ENCODE measurements at places on chromosomes 4 and X.

DNA sequence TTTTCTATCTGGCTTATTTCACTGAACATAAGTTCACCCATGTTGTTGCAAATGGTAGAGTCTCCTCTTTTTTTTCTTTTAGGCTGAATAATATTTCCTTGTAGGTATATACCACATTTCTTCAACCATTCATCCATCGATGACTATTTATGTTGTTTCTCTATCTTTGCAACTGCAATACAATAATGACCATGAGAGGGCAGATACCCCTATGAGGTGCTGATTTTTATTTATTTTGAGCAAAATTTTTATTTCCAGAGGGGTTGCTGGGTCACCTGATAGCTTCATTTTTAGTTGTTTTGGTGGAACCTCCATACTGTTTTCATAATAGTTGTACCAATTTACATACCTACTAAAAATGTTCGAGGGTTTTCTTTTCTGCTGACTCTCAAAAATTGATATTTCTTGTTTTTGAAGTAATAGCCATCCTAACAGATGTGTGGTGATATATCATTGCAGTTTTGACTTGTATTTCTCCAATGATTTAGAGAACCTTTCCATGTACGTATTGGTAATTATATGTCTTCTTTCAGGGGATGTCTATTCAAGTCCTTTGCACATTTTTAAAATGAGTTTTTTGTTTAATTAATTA, 1697.0 kb downstream of the PCDH7 start:
- DNase-seq = no peak

DNA sequence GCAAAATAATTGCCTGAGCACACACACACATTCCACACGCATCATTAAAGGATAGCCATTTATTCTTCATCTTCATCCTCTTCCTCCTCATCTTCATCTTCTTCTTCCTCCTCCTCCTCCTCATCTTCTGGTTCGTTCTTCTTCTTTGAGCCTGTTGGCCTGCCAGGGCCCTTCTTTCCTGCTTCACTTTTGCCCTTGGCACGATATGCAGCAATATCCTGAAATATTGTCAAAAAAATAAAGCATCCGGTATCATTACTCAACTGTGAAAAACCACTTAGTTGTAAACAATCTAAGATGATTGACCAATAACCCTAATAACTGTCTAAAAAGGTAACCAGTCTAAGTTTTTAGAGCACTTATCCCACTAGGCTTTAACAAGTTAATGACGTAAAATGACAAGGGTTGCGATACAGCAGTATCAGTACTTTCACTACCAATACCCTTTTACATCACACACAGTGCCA, 2.1 kb downstream of the HMGB2 start:
- DNase-seq = no peak

- DNase-seq = no peak
These were observed 48.8 kb upstream of the PGRMC1 start for GRCh38 chrX:119187298-119187697.

DNA sequence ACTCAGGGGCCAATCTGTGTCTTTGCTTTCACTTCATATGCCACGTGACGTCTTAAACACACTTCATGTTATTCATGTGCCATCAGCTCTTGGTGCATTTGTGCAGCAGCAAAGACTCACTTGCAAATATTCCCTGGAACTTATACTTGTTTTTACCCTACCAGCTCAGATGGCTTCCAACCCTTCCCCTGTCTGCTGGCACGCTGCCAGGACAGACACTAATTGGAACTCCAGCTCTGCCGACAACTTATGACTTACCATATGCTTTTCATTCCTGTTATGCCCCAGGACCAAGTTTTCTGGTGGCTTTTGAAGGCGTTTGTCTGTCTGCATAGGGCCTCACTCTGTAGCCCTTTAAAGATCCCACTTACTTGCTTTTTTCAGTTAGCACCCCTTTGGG, 261.7 kb upstream of the GNPDA2 start:
- no peak for DNase-seq

GRCh38 chr4:93684571-93684970, 144.0 kb upstream of the ATOH1 start:
- no peak for DNase-seq

DNA sequence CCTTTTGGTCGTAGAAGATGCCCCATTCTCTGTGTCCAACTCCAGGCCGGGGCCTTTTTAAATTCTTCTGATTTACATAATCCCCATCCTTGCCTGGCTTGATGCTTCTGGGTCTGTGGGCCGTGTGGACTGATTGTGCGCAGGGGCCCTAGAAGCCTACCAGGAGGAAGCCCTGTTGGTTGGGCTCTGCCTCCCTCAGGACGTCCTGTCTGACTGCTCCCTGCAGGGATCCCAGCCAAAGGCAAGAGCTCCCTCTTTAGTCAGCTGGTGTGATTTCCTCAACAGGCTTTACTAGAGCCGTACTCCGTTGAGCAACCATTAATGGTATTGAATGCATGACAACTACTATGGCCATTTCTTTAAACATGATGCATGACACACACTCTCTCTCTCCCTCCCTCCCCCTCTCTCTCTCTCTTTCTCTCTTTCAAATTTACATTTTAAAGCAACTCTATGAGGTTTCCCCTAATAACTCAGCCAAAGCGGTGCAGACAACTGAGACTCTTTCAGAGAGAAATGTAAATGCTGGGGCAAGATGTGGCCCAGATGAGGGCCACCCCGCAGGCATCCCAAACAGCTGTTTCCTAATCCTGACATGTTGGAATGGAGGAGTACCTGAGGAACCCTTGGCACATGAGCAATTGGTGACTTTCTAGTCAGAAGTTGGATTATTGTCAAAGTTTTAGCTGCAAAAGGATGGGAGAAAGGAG, 117.3 kb downstream of the DRD5 start:
- no peak for DNase-seq
